NCI-H2081 (cell line): ENCODE measurements at places on chromosomes 2 and 18.

DNA sequence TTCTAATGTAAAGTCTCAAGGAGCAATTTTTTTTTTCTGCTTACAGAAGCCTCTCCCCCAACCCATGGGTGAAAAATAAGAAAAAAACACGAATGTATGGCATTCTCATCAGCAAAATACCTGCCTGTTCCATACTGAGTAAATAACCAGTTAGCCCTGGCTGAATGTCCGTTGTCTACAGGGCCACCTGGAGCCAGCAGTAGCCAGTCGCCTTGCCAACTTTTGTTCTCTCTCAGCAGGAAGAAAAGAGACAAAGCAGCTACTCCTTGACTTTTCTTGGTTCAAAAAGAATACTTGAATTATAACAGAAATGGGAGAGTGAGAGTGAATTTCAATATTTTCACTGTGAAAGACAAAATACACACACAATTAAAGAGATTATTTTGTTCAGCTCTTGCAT, 532.9 kb upstream of the CRIM1 start:
- DNase-seq, result no peak

GRCh38 chr18:79030680-79031079, 38.5 kb upstream of the ATP9B start:
- no peak for DNase-seq

- no peak for DNase-seq
These were observed 776.9 kb upstream of the FSHR start for GRCh38 chr2:49931241-49931640.

- DNase-seq, result no peak
These were observed 104.9 kb downstream of the RPRM start for GRCh38 chr2:153373510-153374279.

- DNase-seq, result no peak
These were observed 96.4 kb downstream of the COLEC12 start for GRCh38 chr18:404061-404636.

GRCh38 chr2:192948316-192948715, 753.6 kb upstream of the TMEFF2 start:
- DNase-seq, result no peak

GRCh38 chr2:3712424-3712823, 9.0 kb downstream of the DCDC2C start:
- no peak for DNase-seq

- DNase-seq, result no peak
These were observed 21.5 kb downstream of the ITGB1BP1 start for GRCh38 chr2:9401646-9402371.
